ENCODE measurements at places on chromosomes 16 and 17. TPM values are rescaled to one million over a fixed set of nuclear protein-coding genes. Genes with fewer than 3 reads are reported as not detected.

The PIRT gene
- not detected for total RNA-seq

The TSNAXIP1 gene
- total RNA-seq, result 1.3 TPM

The NPIPA8 gene
- total RNA-seq, result 7.2 TPM

The PABPN1L gene
- total RNA-seq, result not detected

The RAB11FIP4 gene
- 4.4 TPM for total RNA-seq

The GGT6 gene
- total RNA-seq, result not detected

The GFAP gene
- total RNA-seq, result 0.22 TPM

All from astrocyte (in vitro differentiated cells and primary cell).